ENCODE measurements at places on chromosomes 7 and 10.

GRCh38 chr7:55570218-55570873 lies 2.0 kb downstream of the VOPP1 start:
- peak; percentile 49 for DNase-seq

- DNase-seq = no peak
These were observed 27.4 kb upstream of the CCDC7 start for GRCh38 chr10:32418572-32418971.

DNA sequence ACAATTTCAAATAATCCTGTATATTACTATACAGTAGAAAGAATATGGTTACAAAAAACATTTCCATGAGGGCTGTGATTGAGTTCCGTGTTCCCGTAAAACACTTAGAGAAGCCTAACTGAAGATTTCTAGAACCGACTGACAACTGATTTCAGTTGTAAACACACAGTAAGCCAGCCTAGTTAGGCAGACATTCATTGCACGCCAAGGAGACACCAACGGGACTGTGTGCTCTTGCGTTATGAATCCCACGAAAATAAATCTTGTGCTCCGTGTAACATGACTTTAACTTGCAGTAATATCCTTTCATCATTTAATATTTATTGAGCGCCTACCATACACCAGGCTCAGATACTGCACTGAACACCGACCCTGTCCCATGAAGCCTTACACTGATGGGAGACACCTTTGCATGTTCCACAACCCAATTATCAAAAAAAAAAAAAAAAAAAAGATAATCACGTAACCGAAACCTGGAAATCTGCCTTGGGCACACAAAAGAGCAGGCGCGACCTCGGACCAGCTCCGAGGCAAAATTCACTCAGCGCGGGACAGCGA lies 420 bp upstream of the KLHL7 start:
- DNase-seq = no peak

DNA sequence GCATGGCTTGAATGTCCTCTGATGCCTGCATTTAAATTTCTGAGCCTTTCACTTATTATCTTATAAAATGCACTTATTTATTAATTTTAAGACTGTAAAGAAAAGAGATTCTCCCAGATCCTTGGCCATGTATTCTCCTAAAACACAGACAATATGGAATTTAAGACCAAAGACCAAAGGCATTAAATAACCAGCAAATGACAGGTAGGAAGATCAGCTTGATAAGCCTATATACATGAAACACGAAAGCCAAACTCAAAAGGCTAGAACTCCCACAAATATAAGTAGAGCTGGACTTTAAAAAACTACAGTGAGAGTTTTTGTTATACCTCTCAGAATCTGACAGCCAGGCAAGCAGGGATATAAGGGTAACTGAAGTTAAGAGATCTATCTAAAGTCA lies 5.1 kb downstream of the ANXA11 start:
- DNase-seq = no peak

Measured in kidney tubule cell (primary cell).